ENCODE measurements at places on chromosomes 11 and 22.

DNA sequence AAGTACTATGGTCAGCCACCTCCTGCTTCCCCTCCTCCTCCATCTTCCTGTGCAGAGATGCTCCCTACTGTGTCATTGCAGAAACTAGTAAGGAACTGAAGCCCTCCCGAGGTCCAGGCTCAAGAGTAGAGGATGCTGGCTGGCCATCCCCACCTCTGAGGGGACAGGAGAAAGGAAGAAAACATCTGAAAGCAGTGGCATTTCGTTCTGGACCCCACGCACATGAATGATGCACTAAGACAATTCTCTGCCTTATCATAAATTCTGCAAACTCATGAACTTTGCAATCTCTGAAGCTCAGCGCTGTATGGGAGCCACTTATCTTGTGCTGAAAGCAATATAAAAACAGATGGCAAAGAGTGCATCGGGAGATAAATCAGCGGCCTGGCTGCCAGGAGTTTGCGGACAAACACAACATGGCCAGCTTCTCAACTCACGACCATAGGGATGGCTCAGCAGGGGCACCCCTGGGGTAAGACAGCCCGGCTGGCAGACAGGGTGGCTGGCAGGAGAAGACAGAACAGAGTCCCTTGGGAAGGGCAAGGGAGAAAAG, 306.4 kb downstream of the NXPE2 start:
- DNase-seq, result no peak

DNA sequence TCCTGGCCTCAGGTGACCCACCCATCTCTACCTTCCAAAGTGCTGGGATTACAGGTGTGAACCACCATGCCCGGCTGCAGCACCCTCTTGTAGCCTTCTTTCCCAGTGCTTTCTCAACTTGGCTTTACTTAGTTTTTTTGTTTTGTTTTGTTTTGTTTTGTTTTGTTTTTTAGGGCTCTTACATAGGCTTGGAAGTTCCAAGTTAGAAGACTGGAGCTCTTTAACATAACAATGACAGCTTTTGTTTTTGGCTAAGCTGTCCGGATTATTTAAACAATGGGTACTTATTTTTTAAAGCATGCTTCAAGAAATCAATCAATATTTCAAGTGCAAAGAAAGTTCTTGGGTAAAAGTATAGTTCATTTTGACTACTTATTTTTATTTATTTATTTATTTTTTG, 25.9 kb downstream of the KMT2A start:
- DNase-seq, result no peak

DNA sequence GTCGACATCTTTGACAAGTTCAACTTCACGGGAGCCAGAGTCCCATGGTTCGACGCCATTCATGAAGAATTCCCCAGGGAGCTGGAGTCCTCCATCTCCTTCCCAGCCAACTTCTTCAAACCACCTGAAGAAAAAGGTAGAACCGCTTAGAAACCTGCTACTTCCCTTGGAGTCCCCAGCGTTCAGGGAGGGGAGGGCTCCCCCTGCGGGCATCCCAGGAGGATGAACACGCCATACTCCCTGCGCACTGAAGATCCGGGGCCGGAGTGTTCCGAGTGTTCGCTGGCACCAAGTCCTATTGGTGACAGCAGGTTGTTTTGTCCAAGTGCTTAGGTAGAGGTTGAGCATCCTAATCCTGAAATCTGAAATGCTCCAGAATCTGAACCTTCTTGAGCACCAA, 51.7 kb upstream of the PRODH start:
- no peak for DNase-seq

DNA sequence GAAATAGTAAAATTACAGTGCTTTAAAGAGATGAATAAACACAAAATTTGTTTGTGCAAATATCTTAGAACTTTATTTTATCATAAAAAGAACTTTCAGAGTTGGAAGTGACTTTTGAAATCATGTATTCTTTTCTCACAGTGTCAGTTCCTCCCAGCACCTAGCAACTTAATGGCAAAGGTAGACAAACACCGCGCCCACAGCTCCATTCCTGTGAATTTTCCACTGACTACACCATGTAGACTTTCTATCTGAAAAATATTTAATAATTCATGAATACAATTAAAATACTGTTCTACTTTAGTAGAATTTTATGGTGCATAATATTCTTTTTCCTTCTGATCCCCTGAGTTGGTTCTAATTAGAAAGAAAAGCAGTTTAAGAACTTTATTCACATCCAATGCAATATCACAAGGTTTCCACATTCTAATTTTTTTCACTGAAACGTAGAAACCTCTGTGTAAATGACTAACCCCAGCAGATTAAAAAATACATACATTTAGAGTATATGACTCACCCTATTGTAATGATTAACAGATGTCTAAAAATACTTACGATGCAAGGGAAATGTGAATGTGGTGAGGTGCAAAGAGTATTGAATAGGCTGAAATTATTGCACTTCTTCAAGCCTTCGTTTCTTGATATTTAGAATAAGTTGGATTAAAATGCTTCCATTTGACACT, 218.2 kb upstream of the CCDC179 start:
- no peak for DNase-seq

- no peak for DNase-seq
Measured at GRCh38 chr11:44139565-44140330, 44.3 kb downstream of the EXT2 start.

Measured in memory B cell (primary cell).